ENCODE measurements at places on chromosomes 2 and 18. TPM values are rescaled to one million over a fixed set of nuclear protein-coding genes. Genes with fewer than 3 reads are reported as not detected.

DNA sequence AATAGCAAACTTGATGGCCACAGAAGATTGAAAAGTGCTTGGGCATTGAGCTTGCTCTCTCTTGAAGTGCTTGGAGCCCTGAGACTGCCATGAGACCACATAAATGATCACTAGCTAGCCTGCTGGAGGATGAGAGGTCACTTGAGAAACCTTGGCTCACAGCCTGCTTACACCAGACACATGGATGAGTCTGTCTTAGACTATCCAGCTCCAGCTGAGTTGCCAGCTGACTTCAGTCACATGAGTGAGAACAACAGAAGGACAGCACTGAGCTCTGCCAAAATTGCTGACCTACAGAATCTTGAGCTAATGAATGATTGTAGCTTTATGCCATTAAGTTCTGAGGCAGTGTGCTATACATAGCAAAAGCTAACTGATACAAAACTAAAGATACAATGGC is 18.1 kb downstream of the NABP1 start:
- DNase-seq: peak; percentile 63

- no peak for DNase-seq
Measured at GRCh38 chr18:47986620-47987387, 56.3 kb upstream of the SMAD2 start.

IGFBP2 gene
- 104 TPM for total RNA-seq

DNA sequence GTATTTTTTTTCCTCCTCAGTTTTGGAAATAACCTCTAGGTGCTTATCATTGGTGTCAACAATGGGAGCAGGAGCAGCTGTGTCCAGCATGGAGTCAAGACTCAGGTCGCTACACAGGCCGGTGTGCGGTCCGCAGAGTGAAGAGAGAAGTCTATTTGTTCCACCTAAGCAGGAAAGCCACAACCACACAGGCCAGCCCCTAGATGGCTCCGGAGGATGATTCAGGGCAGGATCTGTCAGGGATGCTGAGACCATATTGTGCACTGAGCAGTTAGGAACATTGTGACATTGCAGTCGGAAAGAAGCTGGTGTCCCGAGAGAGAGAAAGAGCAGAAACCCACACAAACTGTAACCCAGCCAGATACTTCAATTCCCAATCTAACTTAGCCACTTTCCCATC is 136.9 kb downstream of the GAREM1 start:
- DNase-seq: no peak

DNA sequence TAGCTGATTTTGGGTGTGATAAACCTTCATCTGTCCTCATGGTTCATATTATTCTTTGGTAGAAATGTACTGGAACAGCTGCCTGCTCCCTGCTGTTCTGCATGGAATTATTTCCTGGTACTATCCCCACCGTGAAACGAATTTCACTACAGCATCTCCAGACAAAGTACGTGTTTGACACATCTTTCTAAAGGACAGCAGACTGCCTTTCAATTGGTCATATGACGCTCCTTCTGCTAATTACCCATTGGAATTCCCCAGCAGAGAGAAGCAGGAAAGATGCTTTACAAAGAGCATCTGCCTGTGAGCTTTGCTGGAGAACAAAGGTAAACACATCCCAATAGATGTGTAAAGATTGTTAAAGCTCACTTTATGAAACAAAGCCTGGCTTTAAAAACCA is 4.4 kb upstream of the RFX8 start:
- DNase-seq: no peak

GRCh38 chr2:229832510-229832898 is 89.3 kb downstream of the TRIP12 start:
- DNase-seq: no peak

SCN9A gene
- 11.8 TPM for total RNA-seq

- DNase-seq: no peak
Measured at GRCh38 chr2:238069021-238069709, 8.4 kb downstream of the SCLY start.

GRCh38 chr2:98912221-98912851 is 23.7 kb downstream of the CRACDL start:
- DNase-seq: peak; percentile 42

OTX1 gene
- 0.11 TPM for total RNA-seq

SKA1 gene
- 1.3 TPM for total RNA-seq

DNA sequence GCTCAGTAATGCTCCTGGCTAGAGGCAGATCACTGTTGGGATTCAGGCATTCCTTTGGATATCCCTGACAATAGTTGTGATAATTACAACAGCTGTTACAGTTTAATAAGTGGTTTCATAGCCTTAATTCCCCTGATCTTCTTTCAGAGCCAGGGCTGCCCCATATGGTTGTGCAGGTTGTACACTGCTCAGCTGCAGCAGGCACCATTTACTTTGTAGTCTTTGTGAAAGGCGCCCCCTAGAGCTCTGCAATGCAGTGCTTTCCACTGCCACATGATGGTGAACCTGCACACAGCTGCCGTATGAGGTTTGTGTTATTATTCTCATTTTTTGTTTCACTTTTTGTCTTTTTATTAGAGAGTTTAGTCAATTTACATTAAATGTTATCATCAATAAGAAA is 239.1 kb downstream of the KCNS3 start:
- no peak for DNase-seq

- no peak for DNase-seq
Measured at GRCh38 chr2:31109633-31110192, 28.5 kb downstream of the GALNT14 start.

C2orf49 gene
- 18.7 TPM for total RNA-seq

RAX gene
- not detected for total RNA-seq

CHRNG gene
- total RNA-seq: not detected

GRCh38 chr2:216215658-216216390 is 106.7 kb downstream of the XRCC5 start:
- peak; percentile 54 for DNase-seq

DNA sequence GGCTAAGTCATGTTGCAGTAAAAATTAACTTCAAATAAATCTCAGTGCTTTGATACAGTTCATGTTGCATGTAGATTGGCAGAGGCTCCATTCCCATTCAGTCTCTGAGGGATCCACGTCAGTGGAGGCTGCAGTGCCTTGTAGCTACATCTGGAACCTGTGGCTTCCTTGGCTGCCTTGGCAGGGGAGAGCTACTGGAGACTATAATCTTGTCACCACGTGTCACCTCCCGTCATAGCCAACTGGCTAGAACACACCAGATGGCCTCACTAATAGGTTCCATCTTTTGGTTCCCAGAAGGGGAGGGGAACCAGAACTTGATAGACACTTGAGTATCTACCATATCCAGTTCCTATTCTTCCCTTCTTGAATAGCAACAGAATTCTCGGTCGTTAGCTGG is 28.4 kb downstream of the E2F6 start:
- DNase-seq: no peak

DNA sequence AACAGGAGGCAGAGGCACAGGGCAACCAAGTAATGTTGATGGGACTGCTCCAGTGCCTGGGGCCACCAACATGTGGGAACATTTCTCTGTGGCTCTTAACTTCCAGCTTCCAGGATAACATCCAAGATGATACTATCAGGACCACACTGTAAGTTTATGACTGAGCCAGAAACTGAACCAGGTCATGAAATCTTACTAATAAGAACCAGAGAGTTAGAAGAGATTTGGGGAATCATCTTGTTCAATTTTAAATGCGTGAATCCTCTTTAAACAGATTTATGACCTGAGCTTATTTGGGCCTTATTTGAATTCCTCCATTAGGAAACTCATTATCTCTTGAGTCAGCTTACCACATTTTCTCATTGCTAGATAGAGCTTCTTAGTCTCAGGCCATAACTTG is 45.0 kb downstream of the MAP2 start:
- DNase-seq: no peak

- DNase-seq: no peak
Measured at GRCh38 chr2:69453475-69454129, 16.4 kb upstream of the NFU1 start.

- no peak for DNase-seq
Measured at GRCh38 chr2:122639176-122639575, 883.7 kb downstream of the TSN start.

NOL4 gene
- total RNA-seq: 3.1 TPM

FAP gene
- total RNA-seq: 24.6 TPM

GRCh38 chr18:67331857-67332256 is 184.7 kb downstream of the DSEL start:
- no peak for DNase-seq

DNA sequence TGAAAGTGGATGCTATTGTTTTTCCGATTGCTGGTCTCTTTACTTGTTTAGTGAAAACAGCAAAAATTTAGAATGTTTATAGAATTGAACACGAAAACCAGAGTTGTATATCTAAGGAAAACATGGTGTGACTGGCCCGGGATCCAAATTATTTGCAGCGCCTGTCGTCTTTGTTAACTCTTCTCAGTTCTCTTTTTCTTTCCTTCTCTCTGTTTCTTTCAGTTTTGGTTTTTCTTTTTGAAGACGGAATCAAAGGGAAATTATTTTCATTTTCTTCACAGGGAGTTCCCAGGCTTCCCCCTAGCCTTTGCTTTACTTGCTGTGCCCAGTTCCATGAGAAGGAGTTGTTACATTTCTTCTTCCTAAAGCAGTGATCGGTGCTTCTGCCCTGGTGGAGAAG is 76.0 kb downstream of the AGAP1 start:
- no peak for DNase-seq

LYPD1 gene
- 6.6 TPM for total RNA-seq

GRCh38 chr2:121489284-121489683 is 41.4 kb upstream of the RNU4ATAC start:
- no peak for DNase-seq

FSHR gene
- total RNA-seq: not detected

DNA sequence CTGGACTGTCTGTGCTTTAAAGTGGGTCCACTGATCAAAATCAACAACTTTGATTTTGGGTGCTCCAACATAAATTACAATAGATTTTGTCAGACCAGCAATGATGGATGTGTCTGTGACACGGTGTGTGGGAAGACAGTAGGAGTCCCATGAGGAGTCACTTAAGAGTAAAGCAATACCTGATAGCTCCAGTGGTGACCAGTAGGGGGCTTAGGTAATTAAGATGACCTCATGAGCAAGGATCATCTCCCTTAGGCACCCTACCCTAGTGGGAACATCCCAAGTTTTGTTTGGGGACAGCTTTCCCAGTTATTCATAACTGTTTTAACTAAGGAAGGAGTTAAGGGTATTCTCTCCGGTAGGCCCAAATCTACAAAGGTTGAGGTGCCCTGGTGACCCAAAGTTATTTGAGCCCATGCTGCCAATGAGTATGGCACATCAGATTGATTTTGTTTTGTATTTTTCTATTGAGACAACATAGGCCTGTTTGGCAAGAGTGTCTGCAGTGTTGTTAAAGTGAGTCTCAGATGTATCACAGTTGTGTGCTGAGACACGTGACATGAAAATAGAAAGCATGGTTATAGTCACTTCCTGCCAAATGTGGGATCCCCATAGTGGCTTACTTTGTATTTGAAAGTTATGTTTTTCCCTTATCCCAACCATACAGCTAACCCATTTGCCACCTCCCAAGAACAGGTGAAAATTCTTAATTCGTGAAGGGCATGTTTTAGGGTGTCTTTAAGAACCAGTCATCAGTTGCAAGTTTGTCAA is 1337.6 kb upstream of the SLC39A10 start:
- no peak for DNase-seq

DNA sequence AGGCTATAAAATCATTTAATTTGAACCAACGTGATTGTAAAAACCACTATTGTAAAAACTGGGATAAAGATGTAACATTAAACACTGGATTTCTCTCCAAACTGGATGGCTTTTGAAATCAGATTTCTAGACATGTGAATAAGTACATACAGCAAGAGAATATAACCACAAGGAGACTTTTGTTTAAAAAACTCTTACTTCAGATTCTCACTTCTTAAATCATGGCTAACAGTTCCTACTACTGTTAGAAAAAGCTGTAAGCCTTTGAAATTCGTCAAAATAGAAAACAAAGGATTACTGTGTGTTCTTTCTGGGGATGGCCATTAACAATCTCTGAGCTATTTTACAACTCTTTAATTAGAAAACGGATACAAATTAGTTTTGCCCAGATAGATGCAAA is 39.4 kb upstream of the SH3BP4 start:
- no peak for DNase-seq
